ENCODE measurements at places on chromosomes 12 and 14.

DNA sequence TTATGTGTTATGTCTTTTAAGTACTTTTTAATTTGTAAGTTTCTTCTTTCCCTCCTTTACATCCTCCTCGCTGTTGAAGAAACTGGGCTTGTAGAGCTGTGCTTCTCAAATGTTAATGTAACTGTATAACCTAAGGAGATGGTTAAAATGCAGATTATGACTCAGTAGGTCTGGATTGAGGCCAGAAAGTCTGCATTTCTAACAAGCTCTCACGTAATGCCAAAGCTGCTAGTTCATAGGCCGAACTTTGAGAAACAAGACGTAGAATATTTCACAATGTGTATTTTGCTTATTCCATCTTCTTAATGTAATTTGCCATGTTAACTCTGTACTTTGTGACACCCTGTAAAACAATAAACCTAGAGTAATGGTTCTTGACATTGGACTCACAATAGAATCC, 193.3 kb upstream of the SYT1 start:
- DNase-seq: no peak

- DNase-seq: peak; percentile 16
Observed at GRCh38 chr12:131046813-131047788, 93.4 kb downstream of the ADGRD1 start.

- DNase-seq: no peak
Observed at GRCh38 chr12:104079024-104079423, 14.7 kb downstream of the HCFC2 start.

DNA sequence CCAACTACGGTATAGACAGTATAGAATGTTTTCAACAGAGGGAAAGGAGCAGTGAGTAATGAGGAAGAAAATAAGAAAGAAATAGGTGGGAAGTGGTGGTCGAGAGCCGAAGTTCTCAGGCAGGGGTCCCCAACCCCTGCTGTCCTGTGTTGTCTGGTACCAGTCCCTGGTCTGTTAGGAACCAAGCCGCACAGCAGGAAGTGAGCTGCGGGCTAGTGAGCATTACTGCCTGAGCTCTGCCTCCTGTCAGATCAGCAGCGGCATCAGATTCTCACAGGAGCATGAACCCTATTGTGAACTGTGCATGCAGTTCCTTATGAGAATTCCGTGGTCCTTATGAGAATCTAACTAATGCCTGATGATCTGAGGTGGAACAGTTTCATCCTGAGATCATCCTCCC, 107.3 kb upstream of the PTPRR start:
- DNase-seq: no peak

DNA sequence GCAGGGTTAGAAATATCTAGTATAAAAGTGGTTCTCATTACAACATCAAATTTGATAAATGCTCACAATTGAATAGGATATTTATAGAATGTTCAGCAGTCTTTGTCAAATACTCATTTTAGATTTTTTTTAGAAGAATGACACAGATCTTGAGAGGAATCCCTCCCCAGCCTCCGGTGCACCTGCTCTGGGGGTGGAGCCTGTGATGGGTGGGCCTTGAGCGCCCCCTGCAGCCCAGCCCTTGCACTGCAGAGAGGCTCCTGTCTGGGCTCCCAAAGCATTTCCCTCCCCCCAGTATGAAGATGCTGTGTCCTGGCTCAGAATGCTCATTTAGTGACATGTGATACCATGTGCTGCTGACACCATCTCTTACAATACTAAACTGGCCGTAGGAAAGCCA, 792.3 kb downstream of the TMEM121 start:
- no peak for DNase-seq

DNA sequence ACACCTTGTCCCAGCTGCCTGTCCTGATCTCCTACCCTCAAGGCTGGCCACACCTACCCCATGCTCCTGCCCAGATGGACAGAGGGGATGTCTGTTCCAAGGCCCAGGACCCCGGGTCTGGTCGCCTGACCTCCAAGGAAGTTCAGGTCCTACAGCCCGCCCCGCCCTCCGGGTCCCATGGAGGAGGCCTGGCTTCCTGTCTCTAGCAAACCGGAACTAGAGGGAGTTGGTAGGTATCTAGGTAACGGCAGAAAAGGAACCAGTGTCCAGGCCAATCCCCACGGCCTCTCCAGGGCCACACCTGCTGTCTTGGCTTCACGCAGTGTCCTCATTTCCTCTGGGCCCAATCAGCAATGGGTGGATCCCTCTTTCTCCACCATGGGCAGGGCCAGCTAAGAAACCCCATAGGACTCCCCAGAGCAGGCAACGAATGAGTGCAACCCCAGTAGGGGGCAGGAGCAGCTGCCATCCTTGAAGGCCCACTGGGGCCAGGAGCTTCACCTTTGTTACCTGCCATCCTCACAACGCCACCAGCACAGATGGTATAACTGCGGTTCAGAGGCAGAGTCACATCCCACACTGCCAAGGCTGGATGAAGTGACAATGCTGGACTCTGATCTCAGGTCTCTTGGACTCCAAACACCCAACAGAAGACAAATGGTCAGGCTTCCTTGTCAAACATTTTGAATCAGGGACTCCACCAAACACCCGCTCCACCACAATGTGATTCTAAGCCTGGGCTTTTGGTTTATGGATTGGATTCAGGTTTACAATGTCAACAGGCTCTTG, 25.1 kb upstream of the RPLP0 start:
- no peak for DNase-seq

Data from DMS53 (cell line).